ENCODE measurements at places on chromosomes 3 and 15. TPM values are rescaled to one million over a fixed set of nuclear protein-coding genes. Genes with fewer than 3 reads are reported as not detected.

The HMCES gene
- 31.2 TPM for total RNA-seq

The C3orf52 gene
- total RNA-seq, result 4.6 TPM

The FGD5 gene
- 54.0 TPM for total RNA-seq

The MORC1 gene
- total RNA-seq, result not detected

The CX3CR1 gene
- not detected for total RNA-seq

The P2RY14 gene
- not detected for total RNA-seq

The GATM gene
- total RNA-seq, result 0.32 TPM

Data from epithelial cell of umbilical artery (primary cell).